Fibroblast of upper back skin (primary cell): ENCODE measurements at places on chromosomes 2 and 18.

- no peak for DNase-seq
These were observed 910.4 kb upstream of the GYPC start for GRCh38 chr2:125745514-125745913.

DNA sequence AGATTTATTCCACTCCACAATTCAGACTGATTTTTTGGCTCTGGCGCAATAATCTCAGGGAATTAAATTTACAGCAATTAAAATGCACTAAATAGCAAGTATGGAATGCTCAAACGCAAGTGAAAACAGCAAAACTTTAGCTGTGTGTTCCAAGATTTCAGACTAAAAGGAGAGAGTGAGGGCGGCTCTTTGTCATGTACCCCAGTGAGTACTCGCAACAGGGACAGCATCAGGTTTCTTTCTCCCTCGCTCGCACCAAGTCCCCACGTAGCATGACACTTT lies 1.1 kb downstream of the ROCK2 start:
- DNase-seq, result no peak

DNA sequence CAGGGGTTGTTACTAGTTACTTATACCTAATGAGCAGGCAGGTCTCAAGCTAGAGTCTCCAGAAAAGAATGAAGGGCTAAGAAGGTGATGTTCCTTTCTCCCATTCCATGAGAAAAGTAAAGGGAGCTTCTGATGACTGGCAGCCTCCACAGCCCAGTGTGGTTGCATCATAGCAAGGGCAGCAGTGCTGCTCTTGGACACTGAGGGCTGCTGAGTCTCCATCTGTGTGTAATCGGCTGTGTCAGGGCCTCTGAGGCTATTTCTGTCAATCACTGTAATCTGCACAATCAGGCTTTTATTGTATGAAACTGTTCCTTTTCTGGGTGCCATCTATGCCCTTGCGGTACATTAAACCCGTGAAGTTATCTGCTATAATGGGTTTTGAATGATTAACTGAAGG lies 164.1 kb upstream of the FBXO11 start:
- no peak for DNase-seq

GRCh38 chr2:48200620-48201293 lies 294.5 kb upstream of the FBXO11 start:
- DNase-seq, result no peak

GRCh38 chr2:213246497-213247281 lies 37.6 kb upstream of the SPAG16 start:
- peak; percentile 50 for DNase-seq

DNA sequence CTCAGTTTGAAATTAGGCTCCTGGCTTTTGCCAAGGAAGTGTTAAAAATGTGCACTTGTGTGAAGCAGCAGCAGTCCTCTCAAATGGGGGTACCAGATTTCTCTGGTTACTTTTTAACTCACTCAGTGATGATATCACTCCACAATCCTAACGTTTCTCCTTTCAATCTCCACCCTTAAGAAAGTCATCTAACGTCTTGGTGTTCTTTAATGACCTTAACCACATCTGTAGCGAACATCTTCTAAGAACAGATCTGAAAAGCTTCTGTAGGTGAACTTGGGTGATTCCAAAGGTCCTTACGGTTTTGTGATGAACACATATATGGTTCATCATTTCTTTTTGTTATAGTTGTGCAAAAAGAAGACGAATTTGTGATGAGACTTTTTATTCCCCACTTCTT lies 73.2 kb downstream of the DOCK10 start:
- no peak for DNase-seq

DNA sequence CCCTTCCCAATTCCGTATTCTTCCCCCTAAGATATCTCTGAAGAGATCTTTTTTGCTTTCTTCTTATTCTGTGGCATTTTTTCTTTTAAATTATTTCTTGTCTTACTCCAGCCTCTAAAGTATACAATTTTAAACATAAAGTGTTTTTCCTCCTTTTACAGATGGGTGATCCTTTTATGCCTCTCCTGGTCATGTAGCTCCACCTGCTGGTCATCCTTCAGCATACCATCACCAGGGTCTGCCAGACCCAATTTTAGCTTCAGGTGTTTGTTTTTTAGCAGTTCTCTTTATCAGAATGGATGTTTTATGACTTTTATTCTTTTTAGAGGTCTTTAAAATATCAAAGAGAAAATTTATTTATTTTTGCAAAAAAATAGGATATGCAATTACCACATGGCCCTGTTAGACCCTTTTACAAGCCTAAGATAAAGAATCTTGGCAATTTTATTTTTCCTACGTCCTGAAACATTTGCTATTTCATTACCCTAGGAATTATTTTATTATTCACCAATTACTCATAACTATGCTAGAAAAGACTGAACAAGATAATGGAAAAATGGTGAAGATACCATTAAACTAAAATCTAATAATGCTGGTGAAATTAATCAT lies 55.5 kb downstream of the PIGN start:
- DNase-seq, result peak; percentile 69

- peak; percentile 9 for DNase-seq
These were observed 206.8 kb upstream of the FBXO11 start for GRCh38 chr2:48112911-48113680.

DNA sequence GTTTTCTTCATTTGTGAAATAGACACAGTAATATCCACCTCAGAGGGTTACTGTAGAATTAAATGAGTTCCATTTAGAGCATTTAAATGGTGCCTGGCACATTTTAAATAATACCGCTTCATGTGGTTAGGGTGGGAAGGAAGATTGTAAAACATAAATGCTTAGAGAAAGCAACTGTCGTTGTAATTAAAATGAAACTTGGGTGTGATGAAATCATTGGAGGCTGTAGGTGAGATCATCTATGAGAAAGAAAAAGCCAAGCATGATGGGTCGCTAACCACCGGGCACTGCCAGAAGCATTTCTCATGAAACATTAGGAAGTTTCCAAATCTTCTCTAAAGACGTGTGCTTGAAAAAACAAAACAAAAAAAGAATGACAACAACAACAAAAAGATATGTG lies 8.2 kb upstream of the SLC39A10 start:
- no peak for DNase-seq
